ENCODE measurements at places on chromosomes 11 and 22. TPM values are rescaled to one million over a fixed set of nuclear protein-coding genes. Genes with fewer than 3 reads are reported as not detected.

GRCh38 chr11:9884601-9885000, 220.7 kb downstream of the SWAP70 start:
- DNase-seq = no peak

DNA sequence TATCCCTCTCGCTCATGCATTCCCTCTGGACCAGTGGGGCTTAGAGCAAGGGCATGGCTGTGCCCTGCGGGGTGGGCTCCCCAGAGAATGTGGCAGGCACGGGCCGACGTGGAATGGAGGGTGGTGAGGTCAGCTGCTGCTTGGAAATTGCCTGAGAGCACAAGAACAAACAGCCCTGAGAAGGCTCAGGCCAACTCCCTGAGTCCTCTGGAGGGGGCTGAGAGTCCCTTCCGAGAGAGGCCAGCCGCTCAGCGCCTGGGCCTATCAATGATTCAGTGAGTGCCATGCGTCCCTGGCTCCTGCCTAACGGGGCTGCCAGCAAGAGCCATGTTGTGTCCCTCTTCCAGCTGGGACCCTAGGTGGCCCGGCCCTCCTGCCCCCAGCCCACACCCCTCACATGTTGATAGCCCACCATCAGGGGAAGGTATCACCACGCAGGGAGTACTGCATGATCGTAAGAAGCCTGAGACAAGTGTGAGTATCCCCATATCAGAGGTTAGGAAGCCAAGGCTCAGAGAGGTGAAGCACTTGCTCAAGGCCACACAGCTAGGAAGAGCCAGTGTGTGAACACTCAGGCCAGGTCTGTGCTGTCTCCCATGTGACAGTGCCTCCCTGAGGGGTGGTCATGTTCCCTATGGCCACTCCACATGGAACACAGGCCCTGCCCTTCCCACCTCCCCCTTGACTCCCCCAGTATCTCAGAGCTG, 55.8 kb downstream of the NECTIN1 start:
- no peak for DNase-seq

DNA sequence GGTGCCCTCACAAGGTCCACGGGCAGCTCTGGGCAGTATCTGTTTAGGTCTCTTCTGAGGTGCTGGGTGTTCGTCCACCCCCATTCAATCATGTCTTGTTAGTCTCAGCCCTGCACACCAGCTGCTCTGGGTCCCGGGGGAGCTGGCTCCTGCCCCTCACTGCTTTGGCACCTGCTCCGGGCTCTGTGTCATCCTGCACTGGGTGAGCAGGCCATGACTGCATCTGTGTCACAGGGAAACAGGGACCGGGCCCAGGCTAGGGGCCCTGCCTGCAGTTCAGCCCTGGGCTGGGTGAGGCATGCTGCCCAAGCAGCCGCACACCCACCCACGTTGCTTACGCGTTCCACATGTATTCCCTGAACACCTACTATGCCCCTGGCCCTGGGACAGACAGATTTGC, 43.9 kb downstream of the ELFN2 start:
- no peak for DNase-seq

GRCh38 chr11:109422870-109423465, 978 bp downstream of the C11orf87 start:
- DNase-seq = no peak

GRCh38 chr11:47905358-47906059, 57.4 kb upstream of the NUP160 start:
- DNase-seq = no peak

GRCh38 chr11:46984987-46985386, 48.4 kb downstream of the CSTPP1 start:
- no peak for DNase-seq

DNA sequence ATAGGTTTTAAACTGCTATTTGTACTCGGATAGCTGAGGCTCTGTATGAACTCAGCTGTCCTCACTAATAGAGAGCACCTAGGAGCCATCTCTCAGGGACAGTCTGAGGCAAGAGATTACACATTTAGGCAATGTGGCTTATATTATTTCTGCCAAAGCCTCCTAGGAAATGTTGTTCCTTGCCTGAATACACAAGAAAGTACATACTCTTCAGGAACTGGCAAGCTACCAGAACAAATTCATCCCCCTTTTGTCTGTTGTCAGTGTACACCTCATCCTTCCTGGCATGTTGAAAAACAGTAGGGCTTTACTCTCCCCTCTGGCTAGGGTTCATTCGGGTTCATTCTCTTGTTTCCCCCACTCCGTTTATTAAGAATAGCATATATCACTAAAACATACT, 615.9 kb upstream of the FAT3 start:
- DNase-seq = no peak

- DNase-seq = no peak
Observed at GRCh38 chr11:22807855-22808570, 21.6 kb downstream of the SVIP start.

- no peak for DNase-seq
Observed at GRCh38 chr11:7208391-7208790, 43.3 kb upstream of the SYT9 start.

GRCh38 chr11:117691516-117691915, 105.5 kb downstream of the DSCAML1 start:
- no peak for DNase-seq

- DNase-seq = peak; percentile 82
Observed at GRCh38 chr11:117232092-117232878, at the start of gene RNF214. Gene RNF214, plus strand, starts transcription at chr11:117232671. Its CDS starts 1,602 bp downstream, at chr11:117234273.

DNA sequence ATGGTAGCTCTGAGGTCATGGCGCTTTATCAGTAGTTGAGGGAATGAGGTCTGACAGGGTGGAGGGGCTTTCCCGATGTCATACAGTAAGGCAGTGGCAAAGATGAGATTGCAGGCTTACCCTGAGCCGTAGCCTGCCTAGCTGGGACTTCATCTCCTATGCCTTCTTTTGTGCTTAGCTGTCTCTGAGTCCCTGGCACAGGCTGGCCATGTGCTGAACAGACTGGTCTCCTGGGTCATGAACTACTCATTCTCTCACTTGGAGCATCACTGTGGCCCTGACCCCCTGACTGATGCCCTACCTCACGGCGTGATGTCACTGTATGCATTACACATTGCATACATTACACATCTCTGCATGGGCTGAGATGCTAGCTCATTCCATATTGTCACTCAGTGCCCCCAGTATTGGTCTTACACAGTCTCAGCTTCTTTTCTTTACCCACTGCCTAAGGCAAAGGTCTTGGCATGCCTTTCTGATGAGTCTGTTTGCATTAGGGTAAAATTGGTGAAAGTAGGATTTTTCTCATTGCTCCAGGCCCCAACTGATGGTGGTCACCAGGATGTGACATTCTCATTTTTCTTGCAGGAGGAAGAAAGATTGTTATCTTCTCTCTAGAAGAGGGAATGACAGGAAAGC, 389.4 kb upstream of the CADM1 start:
- DNase-seq = no peak

DNA sequence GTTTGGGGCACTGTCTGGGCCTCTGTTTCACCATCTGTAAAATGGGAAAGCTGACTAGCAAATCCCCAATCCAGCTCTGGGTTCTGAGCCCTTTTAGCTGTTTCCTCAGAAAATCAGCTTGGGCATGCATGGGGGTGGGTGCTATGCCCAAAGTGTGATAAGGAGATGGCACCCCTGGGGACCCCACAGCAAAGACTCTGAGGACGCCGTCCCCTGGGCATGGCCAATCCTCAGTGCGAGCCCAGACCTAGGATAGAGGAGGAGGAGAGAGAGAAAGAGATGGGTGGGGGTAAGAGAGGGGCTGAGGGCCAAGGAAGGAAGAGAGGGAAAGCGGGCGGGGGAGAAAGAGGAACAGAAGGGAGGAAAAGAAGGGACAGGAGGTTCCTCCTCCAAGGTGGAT, 31.8 kb downstream of the TPBGL start:
- no peak for DNase-seq

DNA sequence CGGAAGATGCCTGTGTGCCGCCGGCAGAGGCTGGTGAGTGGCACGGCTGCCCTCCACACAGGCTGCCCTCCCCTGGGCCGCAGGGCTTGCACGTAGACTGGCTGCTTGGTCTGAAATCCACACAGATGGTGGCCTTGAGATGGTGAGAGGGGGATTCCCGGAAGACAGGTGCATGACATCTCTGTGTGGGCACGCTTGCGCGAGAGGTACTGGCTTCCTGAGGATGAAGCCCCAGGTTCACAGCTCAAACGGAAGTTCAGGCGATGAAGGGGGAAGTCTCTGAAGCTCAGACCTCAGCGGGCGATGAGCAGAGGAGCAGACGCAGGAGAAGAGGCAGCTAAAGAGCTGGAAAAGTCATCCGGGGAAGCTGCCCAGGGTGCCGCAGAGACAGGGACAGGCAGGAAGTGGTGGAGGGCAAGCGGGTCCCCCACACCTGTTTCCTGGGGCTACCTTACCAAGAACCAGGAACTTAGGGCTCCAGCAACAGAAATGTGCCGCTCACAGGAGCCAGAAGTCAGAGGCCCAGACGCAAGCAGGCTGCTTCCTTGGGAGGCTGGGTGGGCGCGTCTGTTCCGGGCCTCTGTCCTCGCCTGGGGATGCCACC, 7.2 kb downstream of the CRELD2 start:
- peak; percentile 81 for DNase-seq

DNA sequence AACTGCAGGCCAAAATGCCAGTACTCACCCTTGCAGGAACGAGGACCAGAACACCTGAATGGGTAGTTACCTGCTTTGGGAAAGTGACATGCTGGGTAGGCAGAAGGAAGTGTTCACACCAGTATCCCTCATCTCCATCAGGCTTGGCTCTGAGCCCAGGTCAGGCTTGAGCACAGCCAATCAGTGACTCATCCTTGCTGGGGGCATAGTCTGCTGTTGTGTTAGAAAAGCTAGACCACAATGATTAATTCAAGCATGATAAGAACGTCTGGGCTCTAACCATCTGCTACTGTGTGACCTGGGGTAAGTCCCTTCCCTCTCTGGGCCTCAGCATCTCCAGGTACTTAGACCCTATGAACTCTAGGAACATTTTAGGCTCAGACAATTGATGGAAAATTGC, 450.4 kb downstream of the MIAT start:
- DNase-seq = no peak

DNA sequence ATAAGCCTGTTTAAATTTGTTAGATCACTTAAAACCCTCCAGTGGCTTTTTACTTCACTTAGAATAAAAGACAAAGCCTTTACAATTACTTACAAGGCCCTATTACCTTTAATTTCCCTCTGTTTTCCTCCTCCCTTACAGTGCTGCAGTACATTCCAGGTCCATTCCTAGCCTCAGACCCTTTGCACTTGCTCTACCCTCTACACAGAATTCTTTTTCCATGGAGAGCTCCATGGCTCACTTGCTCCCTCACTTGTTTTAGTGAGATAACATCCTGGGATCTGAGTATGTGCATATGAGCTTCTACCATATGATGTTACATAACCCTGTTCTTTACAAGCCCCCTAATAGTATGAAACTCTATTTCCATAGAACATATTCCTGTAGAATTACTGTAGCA, 24.4 kb downstream of the ZNF214 start:
- no peak for DNase-seq

DNA sequence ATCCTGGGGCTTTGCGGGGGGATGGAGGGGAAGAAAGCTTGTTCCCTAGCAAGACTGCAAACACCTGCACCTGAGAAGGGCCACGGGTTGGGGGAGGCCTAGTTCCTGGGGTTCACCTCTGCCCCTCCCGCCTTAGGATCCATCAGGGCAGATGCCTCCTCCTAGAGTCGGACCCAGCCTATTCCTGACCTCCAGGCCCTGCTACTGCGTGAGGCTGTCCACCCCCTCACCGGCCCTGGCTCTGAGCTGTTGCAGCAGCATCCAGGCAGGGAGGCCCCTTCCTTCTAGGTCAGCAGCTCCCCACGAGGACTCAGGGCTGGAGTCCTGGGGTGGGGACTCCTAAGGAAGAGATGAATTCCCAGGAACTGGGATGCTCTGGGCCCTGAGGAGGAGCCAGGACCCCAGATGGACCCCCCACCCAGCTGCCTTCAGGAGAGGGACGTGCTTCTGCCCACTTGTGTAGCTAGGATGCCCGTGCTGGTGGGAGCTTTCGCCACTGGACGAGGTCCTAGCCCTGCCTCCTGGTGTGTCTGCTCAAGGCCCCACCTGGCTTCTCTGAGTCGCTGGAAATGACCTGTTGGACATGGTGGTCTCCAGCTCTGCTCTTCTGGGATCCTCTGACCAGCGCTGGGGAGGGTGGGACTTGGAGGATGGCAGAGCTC, 10.3 kb downstream of the MRGPRF start:
- no peak for DNase-seq

- no peak for DNase-seq
Observed at GRCh38 chr11:27437829-27438594, 34.6 kb downstream of the LGR4 start.

GRCh38 chr22:49017482-49018329, 810.0 kb downstream of the BRD1 start:
- no peak for DNase-seq

DNA sequence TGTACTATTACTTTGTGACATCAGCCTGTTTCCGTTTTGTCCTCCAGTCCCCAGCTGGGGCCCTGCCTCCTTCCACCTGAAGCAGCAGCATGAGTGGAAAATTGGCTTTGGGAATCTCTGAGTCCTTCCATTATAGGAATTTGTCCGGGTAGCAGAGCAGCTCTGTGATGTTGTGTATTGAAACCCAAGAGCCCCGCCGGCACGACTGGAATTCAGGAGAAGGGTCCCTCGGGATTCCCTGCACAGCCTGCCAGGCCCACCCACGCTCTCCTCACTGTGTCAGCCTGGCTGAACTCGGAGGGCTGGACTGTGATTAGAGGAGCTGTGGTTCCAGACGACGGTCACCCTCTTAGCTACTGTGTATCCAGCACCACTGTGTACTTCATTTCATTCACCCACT, 18.8 kb upstream of the TSPAN18 start:
- DNase-seq = no peak

DNA sequence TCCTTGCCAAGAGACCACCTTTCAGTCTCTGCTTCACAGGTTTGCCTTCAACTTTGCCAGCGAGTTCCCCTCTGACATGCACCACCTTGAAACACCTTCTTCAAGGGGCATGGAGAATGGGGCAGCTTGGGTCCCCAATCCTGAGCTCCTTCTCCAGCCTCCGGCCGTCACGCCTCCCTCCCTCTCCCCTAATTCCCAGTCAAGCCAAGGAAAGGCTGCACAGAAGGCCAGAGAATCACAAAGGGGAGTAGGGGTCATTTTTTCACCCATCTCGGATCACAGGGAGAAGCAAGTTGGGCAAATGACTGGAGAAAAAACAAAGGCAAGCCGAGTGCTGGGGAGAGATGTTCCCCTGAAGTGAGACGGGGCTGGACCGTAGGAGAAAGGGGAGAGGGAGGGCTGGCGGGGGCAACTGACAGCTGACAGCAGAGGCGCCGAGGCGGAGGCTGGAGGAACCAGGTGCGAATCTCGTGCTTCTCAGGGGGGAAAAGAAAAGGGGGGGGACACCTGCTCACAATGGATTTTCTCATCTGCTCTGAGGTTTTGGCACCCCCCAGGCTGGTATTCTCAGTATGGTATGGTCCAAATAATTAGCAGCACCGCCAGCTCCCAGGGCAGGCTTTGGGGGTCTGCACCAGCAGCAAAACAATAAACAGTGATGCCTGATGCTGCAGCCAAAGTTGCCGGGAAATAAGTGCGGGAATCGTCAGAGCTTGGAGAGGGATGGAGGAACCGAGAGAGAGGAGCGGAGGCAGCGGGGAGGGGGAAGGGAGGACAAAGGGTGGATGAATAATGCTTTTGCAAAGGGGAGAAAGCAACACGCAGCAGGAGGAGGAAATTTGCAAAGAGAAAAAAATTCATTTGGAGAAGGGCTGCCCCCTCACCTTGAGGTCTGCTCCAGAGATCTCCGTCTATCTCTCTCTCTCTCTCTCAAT, 644 bp downstream of the YPEL4 start:
- no peak for DNase-seq

The OPCML gene
- total RNA-seq = not detected

The RAB36 gene
- 1.2 TPM for total RNA-seq

The FUT4 gene
- total RNA-seq = 5.6 TPM

The CARD10 gene
- total RNA-seq = 1.2 TPM

The OR52I1 gene
- total RNA-seq = not detected

The BIK gene
- total RNA-seq = 2.6 TPM

The SPTBN2 gene
- 0.47 TPM for total RNA-seq

The OR2D2 gene
- not detected for total RNA-seq

The IL17REL gene
- not detected for total RNA-seq
